Activated naive CD4-positive, alpha-beta T cell treated with anti-CD3 and anti-CD28 coated beads, Interleukin-2, amount 50 U/mL, for 72 hours (primary cell): ENCODE measurements at places on chromosomes 1 and 21. TPM values are rescaled to one million over a fixed set of nuclear protein-coding genes. Genes with fewer than 3 reads are reported as not detected.

MAP10 gene
- total RNA-seq = 0.64 TPM

LGR6 gene
- 0.14 TPM for total RNA-seq

CCDC181 gene
- total RNA-seq = 0.30 TPM

DNA sequence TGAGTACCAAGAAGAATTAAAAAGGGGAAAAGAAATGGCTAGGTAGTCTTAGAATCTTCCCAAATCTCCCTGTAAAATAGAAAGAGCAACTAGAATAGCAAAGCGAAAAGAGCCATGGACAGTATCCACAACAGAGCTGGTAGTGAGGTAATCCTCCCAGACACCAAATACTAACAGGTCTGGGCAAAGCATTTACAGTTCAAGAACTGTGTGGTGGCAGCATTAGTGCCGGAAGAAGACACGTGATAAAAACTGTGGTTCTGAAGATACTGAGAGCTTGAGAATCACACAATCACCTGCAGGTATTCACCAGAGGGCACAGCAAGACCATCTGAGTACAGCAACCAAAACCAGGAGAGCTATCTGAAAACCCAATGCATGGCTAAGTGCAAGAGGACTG, 31.8 kb upstream of the OLIG2 start:
- DNase-seq = no peak

GNPAT gene
- total RNA-seq = 50.6 TPM

SLC9C2 gene
- total RNA-seq = not detected

- no peak for DNase-seq
Observed at GRCh38 chr1:91124989-91125417, 103.2 kb upstream of the ZNF644 start.

GRCh38 chr1:108591466-108591865, 31.6 kb downstream of the EEIG2 start:
- no peak for DNase-seq

RGS18 gene
- total RNA-seq = not detected
